ENCODE measurements at places on chromosomes 6 and 20.

DNA sequence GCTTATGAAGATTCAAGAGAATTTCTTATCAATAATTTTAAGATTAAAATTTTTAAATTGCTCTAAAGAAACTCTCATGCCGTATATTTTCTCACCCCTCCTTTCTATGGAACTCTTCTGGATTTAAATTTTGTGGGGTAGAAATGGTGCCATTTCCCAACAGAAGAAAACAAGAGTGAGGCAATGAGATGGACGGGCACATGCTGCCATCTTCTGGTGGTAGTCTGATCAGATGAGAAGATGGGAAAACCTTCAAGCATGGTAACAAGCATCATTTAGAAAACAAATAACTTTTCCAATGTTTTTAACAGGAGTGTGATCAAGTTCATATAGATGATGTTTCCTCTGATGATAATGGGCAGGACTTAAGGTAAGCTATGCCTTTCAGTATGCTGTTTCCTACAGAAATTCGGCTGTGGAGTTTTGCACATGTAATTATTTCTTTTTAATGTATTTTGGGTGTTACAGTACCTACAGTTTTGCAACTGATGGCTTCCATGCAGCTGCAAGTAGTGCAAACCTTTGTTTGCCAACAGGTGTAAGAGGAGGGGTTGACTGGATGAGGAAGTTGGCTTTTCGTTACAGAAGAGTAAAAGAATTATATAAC is 271.4 kb downstream of the EYA4 start:
- DNase-seq, result no peak

- no peak for DNase-seq
These were observed 801.2 kb upstream of the FLRT3 start for GRCh38 chr20:15138548-15139126.

DNA sequence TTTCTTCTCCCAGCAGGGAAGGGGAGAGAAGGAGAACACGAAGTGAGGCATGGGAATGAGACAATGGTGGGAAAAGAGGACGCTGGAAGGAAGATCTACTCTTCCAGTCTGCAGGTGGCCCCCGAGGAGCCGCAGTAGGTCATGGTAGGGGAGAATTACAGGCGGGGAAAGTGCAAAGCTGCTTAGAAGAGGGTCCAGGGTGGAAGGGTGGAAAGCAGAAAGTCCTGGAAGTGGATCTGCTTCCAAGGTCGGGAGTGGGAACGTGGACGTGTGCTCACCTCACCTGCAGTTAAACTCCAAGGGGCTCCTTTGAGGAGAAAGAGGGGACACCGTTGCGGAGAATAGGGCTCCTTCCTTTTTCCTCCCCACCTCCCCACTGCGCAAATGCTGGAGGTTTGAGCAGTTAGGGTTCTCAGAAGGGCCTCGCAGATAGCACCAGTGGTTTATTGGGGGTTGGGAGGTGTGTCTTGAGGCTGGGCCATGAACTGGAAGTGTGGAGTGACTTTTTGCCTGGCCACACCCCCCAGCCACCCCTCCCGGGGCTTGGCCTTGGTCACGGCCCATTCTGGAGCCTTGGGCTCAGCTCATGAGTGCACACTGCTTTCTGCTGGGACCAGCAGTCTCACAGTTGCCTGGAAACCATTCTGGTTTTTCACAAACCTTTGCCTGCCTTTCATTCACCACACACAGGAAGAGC is 100.4 kb upstream of the MLN start:
- DNase-seq, result peak; percentile 21

- DNase-seq, result no peak
These were observed 41.3 kb upstream of the BEND3 start for GRCh38 chr6:107156617-107157016.

DNA sequence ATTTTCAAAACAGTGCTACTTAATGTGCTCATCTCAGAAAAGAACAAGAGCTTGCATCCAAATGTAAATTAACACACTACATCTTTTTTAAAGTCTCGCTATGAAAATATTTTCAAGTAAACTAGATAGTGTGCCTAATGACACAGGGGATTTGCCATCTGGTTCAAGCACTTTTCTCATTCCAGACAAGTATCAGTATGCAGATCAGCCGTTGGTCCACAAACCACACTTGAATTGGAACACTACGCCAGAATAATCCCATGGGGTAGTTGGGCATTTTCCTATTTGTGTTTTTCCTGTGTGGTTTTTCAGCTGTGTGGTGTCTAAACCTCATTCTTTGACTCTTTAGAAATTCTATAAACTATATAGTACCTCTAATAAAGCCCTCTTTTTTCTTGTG is 256.2 kb downstream of the EPHA7 start:
- no peak for DNase-seq

- no peak for DNase-seq
These were observed 5.5 kb downstream of the SIRT5 start for GRCh38 chr6:13579911-13580310.

DNA sequence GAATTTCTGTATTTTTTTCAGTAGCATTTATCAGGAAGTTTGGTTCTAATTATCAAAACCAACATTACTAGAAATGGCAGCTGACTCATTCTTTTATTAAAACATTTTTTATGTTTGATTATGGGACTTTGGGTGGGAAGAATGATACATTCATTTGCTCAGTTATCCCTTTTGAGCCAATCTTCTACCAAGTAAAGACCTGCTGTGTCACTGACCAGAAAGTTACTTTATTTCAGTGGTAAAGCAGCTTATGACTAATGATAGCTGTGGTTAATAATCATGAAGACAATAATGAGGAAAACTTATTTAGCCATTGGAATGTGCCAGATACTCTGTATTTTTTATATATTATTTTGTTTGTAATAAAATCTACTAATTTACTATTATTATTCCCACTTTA is 142.3 kb downstream of the FARS2 start:
- DNase-seq, result no peak

DNA sequence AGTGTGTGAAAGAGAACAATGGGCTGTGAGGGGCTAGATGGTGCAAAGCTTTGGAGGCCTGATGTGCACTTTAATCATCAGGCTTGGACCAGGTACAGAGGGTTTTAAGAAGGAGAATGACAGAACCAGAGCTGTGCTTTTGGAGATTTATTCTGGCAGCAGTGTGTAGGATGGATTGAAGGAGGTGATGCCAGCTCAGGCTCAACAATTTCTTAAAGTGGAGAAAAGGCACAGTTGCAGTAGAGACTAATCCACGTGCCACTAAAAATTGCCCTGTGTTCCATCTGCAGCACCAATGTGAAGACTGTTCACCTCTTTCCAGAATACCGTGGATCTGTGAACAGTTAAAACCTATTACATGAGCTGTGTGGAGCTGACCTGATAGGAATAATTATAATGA is 134.7 kb downstream of the FUT9 start:
- no peak for DNase-seq

- no peak for DNase-seq
These were observed 22.9 kb downstream of the RANBP9 start for GRCh38 chr6:13688692-13689196.

DNA sequence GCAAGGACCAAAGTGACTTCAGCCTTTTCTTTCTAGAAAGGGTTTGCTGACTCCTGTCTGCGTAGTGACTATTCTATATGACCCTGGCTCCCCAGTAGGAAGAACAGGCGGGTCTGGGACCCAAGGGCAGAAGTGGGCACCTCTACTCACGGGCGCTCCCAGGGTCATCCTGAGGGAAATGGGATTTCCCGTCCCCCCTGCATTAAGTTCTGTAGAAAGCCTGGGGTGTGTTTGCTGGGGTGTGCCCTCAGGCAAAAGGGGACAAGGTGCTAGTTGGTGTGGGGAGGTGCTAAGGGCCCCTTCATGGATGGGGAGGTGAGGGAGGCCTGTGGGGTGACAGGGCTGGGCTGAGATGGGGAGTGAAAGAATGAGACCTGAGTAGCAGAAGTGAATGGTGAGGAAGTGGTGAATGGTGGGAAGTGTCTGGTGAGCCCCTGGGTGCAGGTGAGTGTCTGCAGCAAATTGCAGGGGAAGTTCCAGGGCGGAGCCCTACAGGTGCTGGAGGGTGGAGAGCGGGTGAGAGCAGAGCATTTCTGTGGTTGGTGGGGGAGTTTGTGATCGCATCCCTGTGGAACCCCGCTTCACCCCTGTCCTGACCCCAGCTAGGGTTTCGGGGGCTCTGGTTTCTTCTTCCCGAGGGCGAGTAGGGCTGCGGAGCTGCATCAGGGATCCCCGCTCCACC is 21.1 kb downstream of the RAET1L start:
- no peak for DNase-seq

DNA sequence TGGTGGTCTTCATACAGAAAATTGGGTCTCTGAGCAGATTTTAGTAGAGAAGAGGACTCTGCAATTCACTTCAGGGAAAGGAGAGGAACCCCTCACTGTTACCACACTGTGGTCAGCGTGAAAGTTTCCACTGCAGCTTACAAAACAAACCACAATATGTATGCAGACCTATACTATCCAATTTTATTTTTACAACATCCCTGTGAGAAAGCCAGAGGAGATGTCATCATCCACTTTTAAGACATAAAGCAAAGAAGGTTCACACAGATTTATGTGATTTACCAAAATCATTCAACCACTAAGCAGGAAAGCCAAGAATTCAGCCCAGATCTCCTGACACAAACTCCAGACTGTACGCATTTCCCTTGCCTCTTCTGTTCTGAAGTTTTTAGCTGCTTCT is 442.4 kb downstream of the FRK start:
- no peak for DNase-seq

- no peak for DNase-seq
These were observed 292.9 kb upstream of the ZFP64 start for GRCh38 chr20:52484438-52484837.

GRCh38 chr20:45592574-45593189 is 13.6 kb upstream of the WFDC8 start:
- no peak for DNase-seq

DNA sequence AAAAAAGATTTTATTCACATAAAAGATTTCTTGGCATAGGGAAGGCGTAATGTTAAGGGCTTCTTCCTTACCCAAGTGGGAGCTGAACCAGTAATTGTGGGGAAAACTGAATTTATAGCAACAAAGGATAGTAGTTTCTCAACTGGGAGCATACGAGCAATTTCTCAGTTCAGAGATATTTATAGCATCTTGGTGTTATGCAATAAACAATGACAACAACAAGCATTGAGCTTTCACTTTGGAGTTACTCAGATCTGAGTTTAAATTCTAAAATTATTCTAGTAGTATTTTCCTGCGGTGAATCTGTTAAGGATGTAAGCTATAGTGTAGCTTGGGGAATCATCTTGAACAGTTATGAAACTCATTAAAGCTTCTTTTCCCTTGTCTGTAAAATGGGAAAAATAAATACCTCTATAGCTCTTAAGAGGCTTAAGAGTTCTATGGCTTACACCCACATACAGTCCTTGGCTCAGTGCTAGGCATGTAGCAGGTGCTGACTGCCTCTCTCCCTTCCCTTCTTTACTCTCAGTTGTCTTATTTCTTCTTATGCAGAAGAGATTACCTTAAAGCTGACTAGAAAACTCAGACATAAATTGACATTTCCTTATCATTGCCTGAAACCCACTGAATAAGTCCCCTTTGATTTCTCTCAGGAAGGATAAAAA is 58.8 kb downstream of the SAMD5 start:
- DNase-seq, result no peak

DNA sequence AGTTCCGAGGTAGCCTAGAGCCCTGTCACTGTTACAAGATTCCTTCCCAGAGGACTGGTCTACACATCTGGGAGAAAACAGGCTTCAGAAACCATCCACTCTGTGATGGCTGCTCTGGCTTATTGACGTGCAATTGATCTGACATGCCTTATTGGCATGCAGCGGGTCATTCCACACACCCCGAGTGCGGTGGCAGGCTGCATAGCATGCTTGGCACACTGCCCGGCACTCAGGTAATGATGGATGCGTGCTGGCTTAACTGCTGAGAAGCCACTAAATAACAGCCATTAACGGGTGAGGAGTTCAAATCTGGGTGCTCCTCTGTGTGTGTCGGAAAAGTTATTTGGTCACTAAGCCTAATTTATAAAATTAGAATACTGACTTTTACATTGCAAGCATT is 67.9 kb upstream of the CDH4 start:
- no peak for DNase-seq

DNA sequence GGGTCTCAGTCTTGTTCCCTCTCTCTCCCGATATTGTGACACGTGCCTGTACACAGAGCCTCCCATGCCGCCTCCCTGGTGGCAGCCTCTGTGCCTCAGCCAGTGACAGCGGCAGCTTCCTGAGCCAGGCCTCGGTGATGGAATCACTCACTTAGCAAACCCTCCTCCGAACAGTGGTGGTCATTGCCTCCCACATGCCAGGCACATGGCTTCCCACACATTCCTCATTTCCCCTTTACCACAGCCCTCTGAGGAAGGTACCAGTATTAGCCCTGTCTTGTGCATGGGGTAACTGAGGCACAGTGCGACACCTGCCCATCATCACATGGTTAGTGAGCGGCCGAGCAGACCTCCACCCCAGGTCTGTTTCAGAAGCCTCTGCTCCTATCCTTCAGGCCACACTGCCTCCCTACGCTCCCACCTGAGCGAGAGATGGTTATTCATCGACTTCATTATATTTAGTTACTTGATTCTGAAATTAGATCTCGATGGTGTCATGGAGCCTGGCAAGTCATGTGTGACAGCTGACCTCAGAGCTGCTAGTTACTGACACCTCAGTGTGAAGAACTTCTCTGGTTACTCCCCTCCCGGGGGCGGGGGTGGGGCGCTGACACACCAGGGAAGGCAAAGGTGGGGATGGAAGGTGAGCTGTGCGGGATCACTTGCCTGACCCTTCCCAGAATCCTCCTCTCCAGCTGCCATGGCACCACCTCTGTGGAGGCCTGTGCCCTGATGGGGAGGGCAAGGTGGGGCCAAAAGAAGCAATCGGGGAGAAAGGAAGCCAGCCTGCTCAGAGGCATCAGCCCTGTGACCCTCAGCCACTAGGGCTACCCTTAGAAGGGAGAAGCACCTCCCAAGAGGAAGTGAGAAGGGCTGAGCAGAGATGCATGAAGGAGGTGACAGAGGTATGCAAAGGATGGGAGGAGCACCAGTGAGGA is 17.9 kb downstream of the MDGA1 start:
- no peak for DNase-seq

- no peak for DNase-seq
These were observed 341.2 kb downstream of the SAMD5 start for GRCh38 chr6:147849401-147850330.

DNA sequence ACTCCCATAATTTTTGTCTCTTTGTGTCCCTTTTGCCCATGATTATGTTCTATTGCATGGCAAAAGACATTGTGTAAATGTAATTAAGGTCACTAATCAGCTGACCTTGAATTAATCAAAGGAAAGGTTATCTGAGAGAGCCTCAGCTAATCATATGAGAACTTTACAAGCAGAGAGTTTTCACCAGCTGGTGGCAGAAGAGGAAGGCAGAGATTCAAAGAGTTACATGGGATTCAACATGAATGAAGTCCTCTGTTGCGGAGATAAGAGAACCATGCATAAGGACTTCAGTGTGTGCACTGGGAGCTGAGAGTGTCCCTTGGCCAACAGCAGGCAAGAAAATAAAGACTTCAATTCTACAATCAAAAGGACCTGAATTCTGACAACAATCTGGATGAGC is 494.1 kb upstream of the ARID1B start:
- no peak for DNase-seq

- DNase-seq, result no peak
These were observed 20.2 kb downstream of the RNF8 start for GRCh38 chr6:37373822-37374471.

- no peak for DNase-seq
These were observed 161.1 kb downstream of the FARS2 start for GRCh38 chr6:5422321-5422915.

- no peak for DNase-seq
These were observed 40.0 kb downstream of the CPXM1 start for GRCh38 chr20:2760297-2760951.

GRCh38 chr6:28266962-28267694 is at the start of gene ZSCAN26:
ZSCAN26 (plus strand) TSS chr6:28267143; CDS start chr6:28271920, 4,777 bp downstream.
- DNase-seq, result peak; percentile 75

- peak; percentile 32 for DNase-seq
These were observed 70.9 kb downstream of the STK35 start for GRCh38 chr20:2172305-2173175.

GRCh38 chr6:127342296-127342945 is 988 bp downstream of the ECHDC1 start:
- DNase-seq, result no peak
